OCI-M1 (cell line): ENCODE measurements at places on chromosomes 4 and X.

DNA sequence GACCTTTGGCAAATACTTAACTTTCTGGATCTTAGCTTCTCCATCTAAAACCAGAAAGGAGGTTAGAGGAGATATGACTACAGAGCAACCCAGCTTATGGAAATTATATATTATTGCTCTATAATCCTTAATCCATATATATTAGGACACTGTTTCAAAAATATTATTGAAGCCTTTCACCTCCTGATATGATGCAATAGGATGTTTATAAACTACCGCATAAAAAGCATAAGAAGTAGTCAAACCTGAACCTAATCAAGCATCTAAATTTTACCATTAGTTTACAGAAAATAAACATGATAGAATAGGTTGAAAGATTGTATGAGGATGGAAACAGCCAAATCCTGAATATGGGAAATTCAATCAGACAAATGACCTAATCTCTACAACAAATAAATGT, 5.6 kb upstream of the FAM200B start:
- DNase-seq = no peak

- no peak for DNase-seq
Measured at GRCh38 chr4:31052519-31052918, 332.4 kb downstream of the PCDH7 start.

- no peak for DNase-seq
Measured at GRCh38 chr4:123701131-123701575, 304.6 kb downstream of the SPRY1 start.

GRCh38 chr4:163660636-163661035, 166.1 kb downstream of the TMA16 start:
- no peak for DNase-seq

GRCh38 chrX:112087545-112087944, 5.0 kb upstream of the TRPC5 start:
- DNase-seq = no peak

- DNase-seq = peak; percentile 35
Measured at GRCh38 chr4:61771056-61771455, 570.9 kb downstream of the ADGRL3 start.

DNA sequence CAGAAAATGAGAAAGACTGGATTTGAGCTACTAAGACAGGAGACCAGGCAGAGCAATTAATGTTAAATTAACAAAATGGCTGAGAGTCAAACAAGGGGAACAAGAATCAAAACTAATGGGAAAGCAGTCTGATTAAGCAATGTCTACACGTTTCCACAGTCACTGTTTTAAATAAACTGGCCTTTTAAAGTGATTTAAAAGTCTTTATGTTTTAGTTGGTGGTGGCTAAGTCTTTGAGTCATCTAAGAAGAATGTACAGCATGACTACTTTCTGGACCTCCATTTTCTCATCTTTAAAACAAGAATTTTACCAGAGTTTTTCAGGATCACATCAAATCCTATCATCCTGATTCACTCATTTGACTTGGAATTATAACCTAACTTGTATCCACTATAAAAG, 233.8 kb downstream of the ENOX2 start:
- DNase-seq = no peak

DNA sequence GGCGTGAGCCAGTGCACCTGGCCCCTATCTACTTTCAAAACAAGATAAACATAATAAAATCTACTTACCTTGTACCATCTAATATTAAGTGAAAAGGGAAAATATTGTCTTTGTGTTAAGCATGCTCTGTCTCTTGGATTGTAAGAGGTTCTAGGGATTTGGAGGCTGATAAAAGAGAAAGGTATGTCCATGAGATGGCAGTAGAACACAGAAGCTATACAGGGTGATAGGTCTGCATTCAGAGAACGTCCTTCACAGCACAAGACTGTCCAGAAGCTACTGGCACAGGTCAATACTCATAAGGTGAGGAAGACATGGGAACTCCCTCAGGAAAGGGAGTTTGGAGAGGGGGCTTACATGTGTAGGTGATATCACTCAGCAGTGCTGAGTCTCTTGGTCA, 135.5 kb downstream of the TMEM47 start:
- DNase-seq = no peak

DNA sequence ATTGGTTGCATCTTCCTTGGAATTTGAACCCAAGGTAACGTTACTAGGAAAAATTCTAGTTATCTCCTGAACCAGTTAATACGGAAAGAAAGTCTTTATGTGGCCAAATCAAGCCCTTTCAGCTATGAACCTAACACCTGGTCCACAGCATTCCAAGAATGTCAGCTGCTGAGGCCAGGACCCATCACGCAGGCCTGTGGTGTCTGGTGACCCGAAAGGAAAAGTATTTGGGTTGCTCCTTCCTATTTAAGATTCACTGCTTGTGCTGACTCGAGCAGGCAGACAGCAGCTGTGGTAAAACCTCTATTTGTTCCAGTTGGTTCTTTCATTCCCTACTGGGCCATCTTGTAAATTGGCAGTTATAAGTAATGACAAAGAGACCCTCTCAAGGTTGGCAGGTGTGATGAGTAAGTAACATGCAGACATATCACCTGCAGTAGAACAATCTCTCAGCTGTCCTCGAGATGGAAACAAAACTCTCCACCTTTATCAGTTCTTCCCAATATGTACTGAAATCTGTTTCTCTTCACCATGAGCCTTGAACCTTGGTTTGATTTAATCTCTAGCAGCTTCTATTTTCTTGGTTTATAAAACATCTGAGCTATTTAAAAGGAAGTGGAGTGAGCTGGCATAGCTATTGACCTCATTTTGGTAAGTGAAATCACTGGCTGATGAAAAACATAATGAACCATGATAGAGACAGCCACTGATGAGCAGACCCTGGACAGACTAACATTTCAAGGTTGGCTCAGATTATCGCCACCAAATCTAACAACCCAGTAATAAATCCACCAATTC, 182.1 kb upstream of the SMIM31 start:
- no peak for DNase-seq

DNA sequence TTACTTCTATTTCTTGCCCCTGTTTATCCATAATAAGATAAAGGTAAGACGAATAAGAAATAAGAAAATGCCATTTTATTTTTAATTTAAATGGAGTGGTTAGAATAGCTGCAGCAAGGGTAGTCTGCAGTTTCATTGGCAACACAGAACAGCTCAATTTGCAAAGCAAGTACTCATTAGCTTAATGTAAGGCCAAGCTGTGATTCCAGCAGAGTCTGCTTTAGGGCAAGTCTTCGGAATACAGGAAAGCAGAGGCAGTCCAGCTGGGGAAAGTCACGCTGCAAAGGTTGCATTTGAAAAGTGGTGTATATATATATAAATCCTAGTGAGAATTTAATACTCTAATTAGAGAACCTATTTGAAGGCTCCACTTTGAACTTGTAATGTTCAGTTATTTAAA, 59.0 kb downstream of the ANXA10 start:
- DNase-seq = no peak

DNA sequence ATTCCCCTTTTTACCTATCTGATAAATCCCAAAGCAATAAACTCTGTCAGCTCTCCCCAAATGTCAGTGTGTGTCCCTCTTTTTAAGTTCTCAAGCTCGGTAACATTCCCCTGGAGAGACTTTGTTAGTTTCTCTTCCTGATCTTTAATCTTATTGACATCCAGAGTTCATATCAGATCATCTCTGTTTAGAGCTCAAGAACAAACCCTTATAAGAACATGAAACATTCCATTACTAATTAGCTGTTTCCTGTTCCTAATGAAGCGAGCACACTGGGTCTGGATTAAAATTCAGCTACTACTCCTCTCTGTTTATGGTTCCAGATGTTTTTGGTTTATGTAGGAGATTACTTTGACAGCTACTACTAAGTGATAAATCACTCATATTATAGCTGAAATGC, 681.5 kb downstream of the DACH2 start:
- DNase-seq = no peak

DNA sequence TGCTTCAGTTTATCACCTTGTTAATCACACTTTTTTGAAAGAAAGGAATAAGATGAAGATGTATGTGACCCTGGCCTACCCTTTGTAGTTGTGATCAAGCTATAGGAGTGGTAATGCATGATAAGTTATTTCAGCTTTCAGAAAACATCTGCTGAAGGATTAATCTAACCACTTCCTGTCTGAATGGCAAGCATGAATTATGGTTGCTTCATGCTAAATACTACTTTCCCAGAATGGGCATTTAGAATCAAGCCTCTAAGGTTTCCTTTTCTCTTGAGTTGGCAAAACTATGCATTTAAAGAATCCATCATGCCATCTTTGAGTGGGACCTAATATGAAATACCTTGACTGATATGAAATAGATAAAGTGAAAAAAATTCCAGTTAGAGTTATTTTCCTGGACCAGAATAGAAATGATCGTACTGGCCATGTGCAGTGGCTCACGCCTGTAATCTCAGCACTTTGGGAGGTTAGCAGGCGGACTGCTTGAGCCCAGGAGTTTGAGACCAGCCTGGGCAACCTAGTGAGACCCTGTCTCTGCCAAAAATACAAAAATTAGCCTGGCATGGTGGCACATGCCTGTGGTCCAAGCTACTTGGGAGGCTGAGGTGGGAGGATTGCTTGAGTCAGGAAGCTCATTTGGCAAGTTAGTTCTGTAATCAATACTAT, 59.1 kb downstream of the ANXA3 start:
- DNase-seq = peak; percentile 97

DNA sequence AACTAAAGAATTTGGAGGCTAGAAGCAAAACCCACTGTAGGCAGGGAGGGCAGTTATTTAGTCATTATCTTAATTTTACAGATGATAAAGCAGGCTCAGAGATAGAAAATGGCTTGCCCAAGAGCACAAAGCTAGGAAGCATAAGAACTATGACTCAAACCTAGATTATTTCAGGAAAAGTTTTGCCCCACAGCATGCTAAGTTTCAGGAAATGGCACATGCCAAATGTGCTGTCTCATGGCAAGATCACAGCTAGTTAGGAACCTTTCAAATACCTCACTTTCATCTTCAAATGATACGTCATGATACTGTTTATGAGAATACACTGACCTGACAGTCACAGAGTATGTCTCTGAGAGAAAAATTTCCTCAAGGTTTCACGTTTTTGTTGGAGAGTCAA, 78.5 kb upstream of the SPANXC start:
- DNase-seq = no peak

- no peak for DNase-seq
Measured at GRCh38 chrX:72269671-72270251, 7.3 kb downstream of the RPS4X start.

GRCh38 chr4:128840711-128841318, 31.3 kb downstream of the JADE1 start:
- DNase-seq = no peak

DNA sequence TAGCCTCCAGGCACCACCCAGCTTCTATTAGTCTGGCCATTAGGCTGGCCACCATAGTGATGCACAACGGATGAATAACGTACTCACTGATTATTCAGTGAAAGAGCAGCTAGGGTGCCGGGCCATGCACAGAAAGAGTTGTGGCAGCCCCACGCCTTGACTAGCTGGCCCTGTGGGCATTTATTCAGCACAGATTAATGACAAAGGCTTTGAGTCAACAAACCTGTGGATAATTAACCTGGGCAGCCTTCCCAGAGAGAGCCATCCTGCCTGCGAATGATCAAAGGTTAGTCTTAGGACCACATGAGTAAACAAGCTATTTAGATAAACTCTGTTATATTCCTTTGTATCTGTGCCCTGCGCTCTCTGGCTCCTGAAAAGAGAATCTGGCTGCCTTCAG, 37.2 kb downstream of the MAP9 start:
- DNase-seq = no peak

GRCh38 chr4:99341426-99341825, 11.1 kb downstream of the ADH1C start:
- no peak for DNase-seq

DNA sequence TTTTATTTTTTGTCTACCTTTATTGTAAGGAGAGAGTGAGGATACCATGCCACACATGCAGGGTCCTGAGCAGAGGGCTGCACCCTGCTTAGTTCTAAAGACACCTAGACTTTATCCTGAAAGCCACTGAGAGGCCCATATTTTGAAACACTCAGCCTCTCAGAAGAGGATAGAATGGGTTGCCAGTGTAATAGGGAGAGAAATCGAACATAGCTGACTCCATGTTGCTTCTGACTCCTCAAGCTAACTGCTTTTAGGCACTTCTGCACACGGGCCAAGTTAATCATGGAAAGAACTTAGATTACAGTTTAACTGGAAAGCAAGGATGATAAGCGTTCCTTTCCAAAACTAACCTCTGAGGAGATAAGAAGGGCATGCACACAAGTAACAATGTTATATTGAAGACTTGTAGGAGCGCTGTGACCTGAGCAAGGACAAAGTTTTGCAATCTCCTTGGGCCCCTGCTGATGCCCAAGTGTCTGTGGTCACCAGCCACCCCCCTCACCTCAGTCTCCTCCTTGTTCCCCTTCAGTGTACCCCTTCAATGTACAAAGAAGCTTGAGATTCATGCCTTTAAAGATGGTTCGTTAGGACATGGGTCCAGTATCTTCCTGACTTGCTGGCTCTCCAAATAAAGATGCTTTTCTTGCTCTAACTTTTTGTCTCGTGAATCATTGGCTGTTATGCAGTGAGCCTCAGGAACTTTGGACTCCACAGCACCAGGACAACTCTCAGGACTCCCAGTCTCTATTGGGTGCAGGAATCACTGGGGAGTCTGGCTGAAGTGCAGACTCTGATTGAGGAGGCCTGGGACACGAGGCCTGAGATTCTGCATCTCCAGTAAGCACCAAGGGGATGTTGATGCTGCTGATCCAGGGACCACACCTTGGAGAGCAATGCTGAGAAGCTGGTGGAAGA, 25.4 kb upstream of the CD99 start:
- no peak for DNase-seq

GRCh38 chr4:37627263-37627662, 58.9 kb downstream of the RELL1 start:
- DNase-seq = peak; percentile 5

DNA sequence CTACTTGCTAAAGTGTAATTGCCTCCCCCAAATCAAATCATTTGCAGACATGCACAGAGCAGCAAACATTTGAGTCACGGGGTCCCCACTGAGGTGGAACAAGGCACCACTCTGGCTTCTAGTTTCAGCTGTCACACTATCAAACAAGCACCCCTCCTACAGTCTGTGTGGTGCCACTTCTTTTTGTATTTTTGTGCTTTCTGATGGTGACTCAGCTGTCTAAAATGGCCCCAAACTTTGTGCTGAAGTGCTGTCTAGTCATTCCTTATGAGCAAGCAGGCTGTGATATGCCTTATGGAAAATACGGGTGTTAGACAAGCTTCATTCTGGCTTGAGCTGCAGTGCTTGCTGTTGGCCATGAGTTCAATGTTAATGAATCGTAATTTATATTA, 15.4 kb downstream of the IGFBP7 start:
- DNase-seq = peak; percentile 15
